ENCODE measurements at places on chromosomes 2 and 18.

DNA sequence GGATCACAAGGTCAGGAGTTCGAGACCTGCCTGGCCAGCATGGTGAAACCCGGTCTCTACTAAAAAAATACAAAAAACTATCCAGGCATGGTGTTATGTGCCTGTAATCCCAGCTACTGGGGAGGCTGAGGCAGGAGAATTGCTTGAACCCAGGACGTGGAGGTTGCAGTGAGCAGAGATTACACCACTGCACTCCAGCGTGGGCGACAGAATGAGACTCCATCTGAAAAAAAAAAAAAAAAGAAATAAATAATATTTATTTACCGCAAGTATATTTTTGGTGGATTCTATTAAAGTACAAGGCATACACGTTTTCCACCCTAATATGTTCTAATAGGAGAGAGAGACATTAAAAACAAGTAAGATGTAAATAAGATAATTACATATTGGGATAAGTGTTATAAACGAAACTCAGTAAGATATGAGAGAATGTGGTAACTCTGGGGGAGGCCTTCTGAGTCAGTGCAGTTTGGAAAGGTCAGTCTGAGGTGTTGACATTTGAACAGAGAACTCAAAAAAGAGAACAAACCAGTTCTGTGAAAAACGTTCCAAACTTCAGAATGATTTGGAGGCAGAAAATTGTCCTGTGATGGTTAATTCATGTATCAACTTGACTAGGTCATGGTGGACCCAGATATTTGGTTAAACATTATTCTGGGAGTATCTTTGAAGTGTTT, 8.8 kb upstream of the POLI start:
- peak; percentile 42 for DNase-seq

GRCh38 chr2:68861330-68861729, 9.9 kb downstream of the BMP10 start:
- DNase-seq, result no peak

DNA sequence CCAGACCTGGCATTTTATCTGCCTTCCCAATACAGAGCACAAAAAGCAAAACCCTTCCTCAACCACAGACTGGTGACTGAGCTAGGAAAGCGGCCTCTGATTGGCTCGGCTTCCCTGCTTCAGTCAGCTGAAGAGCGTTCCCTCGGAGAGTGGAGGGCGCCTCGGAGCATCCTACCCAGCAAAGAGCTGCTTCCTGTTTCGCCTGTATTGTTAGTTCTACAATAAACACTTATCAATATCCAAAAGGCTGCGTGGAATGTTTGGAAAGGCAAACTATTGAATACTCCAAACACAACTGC, 125.0 kb downstream of the CACNB4 start:
- no peak for DNase-seq

GRCh38 chr2:174044556-174044955, 79.4 kb upstream of the SP3 start:
- DNase-seq, result no peak

DNA sequence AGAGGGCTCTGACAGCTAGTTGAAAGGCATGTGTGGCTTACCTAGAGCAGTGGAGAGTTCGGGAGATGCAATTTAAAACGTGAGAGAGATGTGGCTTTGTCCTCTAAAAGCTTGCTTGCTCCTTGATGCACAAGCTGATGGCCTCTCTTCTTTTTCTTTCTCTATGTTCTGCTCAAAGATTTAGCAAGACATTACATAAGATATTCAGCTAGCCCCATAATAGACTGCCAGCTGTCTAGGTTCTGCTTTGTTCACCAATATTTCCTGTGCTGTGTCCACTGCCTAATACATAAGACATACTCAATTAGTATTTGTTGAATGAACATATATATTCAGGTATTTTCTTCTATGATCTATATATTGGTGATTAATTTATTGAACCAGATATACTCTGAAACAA, 31.1 kb downstream of the SPATS2L start:
- DNase-seq, result no peak

- DNase-seq, result no peak
Measured at GRCh38 chr2:3409627-3410170, 30.2 kb downstream of the TRAPPC12 start.

DNA sequence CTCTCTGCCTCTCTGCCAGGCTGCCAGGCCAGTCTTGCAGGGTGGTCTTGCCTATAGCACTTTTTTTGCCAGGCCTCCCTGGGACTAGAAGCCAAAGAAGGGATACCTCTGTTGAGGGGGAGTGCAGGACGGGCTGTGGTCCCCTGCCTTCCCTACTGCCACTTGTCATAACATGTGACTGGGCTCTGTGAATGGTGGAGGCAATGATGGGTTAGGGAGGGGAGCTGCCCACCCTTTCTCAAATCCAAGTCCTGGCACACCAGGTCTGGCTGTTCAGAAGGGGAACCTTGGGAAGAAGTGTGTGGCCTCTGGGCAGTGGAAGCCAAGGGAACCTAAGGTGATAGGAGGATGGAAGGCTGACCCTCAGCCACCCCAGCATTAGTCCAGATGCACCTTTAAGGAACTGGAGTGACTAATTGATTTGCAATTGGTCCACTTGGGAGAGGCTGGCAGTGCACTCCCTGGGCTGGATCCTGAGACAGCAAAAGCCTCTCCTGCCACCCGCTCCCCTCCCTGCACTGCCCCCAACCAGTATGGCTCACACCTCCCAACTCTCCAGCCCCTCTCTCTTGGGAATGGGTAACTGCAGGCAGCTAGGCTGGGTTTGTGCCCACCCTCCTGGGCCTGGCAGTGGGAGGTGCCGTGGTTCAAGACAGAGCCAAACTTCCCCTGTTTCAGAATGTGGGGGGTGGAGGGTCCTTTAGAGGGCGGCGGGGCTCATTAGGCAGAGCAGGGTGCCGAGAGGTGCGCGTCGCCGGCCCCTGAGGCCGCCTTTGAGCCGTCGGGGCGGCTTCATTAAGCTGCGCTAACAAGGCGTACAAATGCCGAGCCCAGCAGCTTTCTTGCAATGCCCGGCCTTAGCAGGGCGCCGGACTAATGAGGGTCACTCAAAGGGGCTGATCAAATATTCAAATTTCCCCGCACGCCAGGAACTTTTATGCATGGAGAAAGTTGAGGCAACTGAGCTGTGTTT, 4.5 kb upstream of the SIX3 start:
- DNase-seq, result no peak

DNA sequence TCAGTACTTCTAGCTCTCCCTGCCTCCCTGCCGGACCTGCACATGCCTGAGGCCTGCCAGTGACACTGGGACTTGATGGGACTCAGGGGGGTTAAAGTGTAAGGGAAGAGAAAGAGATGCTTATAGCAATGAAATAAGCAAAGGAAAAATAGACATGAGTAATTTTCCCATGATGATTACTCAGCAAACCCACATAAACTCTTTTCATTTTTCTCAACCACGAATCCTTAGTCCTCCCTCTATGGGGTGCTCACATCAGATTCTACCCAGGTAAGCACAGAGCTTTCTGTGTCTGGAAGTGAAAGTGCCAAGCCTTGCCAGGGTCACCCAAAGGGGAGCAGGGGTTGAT, 44.8 kb upstream of the ANKRD62 start:
- no peak for DNase-seq

GRCh38 chr18:58186258-58186948, 142.4 kb downstream of the NEDD4L start:
- DNase-seq, result no peak

DNA sequence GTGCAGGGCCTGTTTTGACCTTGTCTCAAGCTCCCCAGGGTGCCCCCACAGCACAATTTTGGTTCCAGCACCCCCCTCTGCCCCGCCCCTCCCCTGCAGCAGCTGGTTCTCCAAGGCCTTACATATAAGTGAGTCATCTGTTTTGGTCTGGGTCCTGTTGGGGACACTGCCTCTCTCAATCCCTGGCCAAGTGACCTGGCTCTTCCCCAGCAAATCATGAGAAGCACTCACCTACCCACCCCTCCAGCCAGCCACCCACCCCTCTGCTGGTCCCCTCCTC, 90.5 kb downstream of the INHBB start:
- no peak for DNase-seq

- DNase-seq, result no peak
Measured at GRCh38 chr2:67446491-67446911, 49.4 kb downstream of the ETAA1 start.

DNA sequence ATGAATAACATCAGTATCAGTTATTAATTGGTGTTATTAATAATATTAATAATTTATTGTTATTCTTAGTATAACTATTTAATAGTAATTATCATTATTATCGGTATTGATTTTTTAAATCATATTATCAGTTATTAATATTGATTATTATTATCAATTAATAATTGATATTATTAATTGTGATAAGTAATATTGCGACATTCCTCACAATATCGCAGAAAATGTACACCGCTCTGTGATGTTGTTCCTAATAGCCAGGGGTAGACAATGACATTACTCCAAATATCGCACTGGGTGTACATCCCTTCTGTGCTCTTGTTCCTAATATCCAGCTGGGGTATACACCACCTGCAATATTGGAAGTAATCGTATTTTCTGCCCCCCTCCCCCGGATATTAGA, 23.3 kb upstream of the NAGK start:
- DNase-seq, result no peak

GRCh38 chr2:98915751-98916358, 20.2 kb downstream of the CRACDL start:
- DNase-seq, result no peak

Measured in CD4-positive, alpha-beta T cell treated with Interferon alpha-2 for 1 hour (primary cell).